CD14-positive monocyte (primary cell): ENCODE measurements at places on chromosomes 12 and 14. TPM values are rescaled to one million over a fixed set of nuclear protein-coding genes. Genes with fewer than 3 reads are reported as not detected.

Gene PPM1H
- polyA plus RNA-seq = 1.9 TPM

DNA sequence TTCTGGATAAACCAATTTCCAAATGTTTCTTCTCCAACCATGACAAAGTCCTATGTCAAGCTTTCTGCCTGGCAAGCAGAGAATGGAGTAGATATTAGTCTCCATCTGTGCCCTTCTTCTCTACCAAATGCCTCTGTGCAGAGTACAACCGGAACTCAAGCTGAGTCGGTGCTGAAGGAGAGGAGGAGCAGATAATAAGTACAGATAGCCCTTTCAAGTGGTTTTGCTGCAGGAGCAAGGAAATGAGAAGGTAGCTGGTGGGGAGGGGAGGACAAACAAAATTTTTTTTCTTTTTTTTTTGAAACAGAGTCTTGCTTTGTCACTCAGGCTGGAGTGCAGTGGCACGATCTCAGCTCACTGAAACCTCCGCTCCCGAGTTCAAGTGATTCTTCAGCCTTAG, 14.2 kb upstream of the HELB start:
- no peak overlapping the region for H3K4me3 ChIP-seq
- no peak for DNase-seq
- no peaks in the 10 kb centered on the region for H3K27me3 ChIP-seq
- H3K36me3 ChIP-seq = no peaks in the 10 kb centered on the region
- H3K4me1 ChIP-seq = no peaks in the 10 kb centered on the region

Gene IRAK4
- 29.0 TPM for polyA plus RNA-seq

DNA sequence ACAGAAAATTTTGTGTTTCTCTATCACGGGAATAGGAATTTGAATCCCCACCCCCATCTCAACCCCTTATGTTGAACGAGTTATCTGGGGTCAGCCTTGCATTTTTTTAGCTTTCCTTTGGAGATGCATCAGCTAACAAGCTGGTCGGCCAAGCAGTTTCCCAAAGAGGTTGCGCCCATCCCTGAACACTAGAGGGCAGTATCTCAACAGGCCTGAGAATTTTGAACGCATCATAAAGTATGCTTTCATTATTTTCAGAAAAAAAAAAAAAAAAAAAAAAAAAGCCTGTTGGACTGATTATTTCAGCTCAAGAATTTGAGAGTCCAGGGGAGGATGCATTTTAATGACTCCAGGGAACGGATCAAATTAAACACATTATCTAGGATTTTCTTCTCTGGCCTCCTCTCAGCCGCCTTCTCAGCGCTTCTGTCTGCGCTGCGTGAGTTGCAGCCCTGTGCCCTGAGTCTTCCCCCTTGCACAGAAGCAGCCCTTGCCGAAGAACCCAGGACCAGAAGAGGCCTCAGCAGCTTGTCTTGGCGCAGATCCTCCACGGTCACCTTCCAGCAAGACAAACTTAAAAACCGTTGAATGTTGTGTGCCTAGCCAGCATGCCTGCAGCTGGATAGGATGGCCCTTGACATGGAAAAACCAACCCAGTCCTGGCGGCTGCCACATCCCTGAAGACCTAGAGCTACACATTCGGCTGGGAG, 76.6 kb upstream of the GZMB start:
- no peak overlapping the region for H3K4me3 ChIP-seq
- no peaks in the 10 kb centered on the region for H3K27me3 ChIP-seq
- no peak overlapping the region for H3K27ac ChIP-seq
- no peaks in the 10 kb centered on the region for H3K36me3 ChIP-seq

Gene SALL2
- not detected in 2 replicates for polyA plus RNA-seq
